ENCODE measurements at places on chromosomes 7 and 10.

DNA sequence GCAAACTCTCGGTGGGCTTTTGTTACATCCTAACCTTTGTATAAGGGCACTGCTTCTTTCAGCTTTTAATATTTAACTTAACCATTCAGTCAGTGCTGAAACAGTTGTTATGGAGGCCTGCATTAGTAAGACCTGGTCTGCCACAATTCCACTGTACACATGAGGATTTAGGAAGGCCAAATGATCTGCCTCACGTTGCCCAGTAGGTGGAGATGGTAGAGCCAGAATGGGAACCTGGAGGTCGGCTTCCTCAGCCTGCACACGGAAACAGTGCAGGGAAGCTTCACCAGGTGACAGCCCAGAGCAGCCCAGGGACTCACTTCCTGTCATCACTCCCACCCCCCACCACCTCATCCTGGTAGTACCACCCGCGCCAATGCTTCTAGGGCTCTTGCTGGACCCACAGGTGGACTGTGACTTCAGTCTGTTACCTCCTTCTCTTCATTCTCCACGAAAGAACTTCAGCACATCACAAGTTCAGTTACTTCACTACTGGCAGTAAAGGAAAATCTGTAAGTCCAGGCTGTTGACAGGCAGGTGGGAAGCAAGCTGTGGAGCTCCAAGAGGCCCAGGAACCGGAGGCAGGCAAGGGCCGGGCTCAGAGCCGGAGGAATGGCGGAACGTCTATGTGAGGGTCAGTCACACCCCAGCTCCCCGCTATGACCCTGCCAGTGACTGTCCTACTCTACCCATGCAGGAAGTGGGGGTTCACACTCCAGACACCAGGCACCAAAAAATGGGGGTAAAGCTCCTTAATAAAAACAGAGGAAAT lies 480.3 kb upstream of the C7orf33 start:
- DNase-seq, result peak; percentile 12

DNA sequence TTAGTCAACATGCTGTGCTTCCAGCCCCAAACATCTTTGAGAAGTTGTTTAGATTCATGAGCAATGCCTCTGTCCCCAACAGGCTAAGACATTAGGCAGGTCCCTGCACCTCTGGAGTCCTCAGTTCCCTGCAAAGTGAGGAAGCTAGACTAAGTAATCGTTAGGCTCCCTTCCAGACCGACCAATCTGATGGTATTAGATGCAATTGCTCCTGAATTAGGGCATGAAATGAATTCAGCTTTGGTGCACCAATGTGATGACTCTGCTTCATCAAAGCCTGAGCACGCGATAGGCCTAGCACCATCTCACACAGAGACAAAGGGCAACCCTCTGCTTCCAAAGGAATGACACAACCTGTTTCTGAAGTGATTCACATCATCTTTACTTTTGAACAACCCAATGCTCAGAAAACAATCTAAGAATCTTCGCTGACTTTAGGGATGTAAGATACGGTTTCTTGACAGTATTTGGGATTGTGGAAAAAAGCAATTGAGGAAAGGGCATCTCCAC lies 723 bp upstream of the TES start:
- DNase-seq, result no peak

DNA sequence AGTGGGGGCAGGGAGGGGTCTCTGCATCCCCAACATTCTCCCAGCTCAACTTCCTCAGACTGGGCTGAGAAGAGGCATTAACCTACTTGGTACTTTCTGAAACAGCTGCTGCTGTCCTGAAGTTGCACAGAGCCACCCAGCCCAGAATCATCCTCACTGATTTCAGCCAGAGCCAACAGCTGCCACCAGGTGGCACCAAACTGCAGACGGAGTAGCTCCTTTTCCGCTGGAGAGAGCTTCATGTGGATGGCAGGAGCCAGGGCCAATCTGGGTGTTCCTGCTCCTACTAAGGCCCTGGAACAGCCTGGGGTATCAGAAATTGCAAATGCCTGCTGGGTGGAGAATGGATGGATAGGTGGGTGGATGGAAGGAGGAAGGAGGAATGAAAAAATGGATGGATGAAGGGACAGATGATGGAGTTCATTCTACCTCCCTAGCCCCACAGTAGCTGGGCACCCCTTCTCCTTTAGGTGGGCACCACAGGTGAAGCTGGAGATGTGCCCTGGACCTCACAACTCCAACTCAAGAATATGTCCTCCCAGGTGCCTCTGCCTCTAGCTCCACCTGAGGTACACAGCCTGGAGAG lies 11.8 kb upstream of the DRGX start:
- DNase-seq, result peak; percentile 77

DNA sequence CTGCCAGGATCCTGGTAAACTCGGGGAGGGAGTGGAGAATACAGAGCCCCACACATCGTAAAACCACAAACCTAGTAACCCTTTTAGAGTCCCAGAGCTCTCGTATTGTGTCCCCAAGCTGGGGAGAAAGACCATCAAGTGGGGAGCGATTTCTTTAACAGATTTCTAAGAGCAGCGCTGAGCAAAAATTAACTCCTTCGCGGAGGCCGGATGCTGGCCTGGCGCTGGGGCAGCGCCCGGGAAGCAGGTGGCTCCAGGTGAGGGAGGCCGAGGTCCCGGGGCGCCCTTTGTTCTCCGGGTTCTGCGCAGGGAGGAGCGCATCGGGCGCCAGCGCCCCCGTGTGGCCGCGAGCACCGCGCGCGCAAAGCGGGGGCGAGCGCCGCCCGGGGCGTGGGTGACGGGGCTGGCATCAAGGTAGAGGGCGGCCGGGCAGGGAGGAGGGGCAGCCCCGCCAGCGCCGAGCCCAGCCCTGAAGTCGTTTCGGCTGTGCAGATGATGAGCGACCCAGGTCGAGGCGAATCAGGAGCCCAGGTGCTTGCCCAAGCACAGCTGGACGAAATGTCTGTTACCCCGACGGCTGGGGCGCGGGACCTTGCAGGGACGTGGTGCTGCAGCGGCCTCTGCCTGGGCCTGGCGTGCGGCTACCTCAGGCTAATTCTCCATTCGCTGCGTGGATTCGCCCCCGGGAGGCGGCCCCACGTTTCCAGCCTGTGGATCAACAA lies 10.4 kb upstream of the FGFR2 start:
- DNase-seq, result peak; percentile 24

- peak; percentile 79 for DNase-seq
Observed at GRCh38 chr7:36474283-36475010, 84.8 kb downstream of the ANLN start.

- no peak for DNase-seq
Observed at GRCh38 chr10:111075577-111076185, 1.1 kb upstream of the ADRA2A start.

- peak; percentile 22 for DNase-seq
Observed at GRCh38 chr10:72173619-72174296, 42.1 kb upstream of the ANAPC16 start.

DNA sequence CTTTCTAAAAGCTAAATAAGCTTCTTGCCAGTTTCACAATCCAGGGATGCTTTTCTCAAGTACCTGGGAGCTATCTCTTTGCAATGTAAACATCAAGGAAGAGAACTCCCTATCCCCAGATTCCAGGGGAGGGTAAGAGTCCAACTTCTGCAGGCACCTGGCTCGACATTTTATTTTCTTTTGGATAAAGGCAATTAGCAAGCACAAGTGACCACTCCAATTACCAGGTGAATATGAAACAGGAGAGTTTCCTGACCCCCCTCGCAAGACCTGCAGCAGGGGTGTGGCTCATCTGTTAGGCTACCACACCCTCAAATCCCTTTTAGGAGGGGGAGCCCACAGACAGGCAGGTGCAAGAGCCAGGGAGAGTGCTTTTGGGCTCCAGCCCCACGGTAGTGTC lies 28.6 kb upstream of the LANCL2 start:
- no peak for DNase-seq

GRCh38 chr10:69934768-69935167 lies 117.9 kb upstream of the MACROH2A2 start:
- peak; percentile 18 for DNase-seq

Measured in NB4 (cell line).